Thymus (tissue), 14 donors: ENCODE measurements at places on chromosomes 1 and 21.
A peak's percentile ranks its signal among the peaks of the same experiment; 100 is the strongest.

- H3K4me3 ChIP-seq = no peak overlapping the region
- no peak overlapping the region for H3K27ac ChIP-seq
Measured at GRCh38 chr1:57232500-57232899, 191.4 kb downstream of the DAB1 start.

GRCh38 chr1:39936724-39937491 lies 18.0 kb upstream of the MFSD2A start:
- DNase-seq = no peak
- no peaks in the 10 kb centered on the region for H3K27me3 ChIP-seq
- H3K27ac ChIP-seq = no peak overlapping the region
- H3K4me1 ChIP-seq = peaks cover 8% of the 10 kb centered on the region
- no peaks in the 10 kb centered on the region for H3K36me3 ChIP-seq

DNA sequence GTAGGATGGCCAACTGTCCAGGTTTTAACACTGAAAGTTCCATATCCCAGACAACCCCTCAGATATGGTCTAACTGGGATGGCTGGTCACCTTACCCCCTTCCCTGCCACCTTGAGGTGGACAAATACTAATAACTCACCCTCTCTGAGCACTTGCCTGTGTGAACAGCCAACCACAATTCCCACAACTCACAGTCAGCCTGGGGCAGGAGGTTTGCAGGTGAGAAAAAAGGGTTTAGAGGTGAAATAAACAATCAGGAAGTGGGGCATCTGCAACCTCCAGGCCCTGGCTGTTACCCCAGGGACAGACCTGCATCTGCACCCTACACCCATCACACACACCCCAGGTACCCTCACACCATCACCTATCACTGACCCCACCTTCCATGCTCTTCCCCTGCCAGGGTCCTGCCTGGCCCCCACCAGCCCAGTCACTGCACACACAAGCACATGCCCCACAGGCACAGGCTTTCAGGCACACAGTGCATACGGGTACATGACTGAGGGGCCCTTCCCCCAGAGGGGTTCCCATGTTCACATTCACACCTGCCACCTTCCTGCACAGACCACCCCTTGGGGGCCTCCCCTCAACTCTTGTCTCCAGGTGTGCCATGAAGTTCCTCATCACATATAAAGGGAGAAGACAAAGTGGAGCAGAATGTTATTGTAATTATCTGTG lies 679.5 kb downstream of the MATN1 start:
- no peaks in the 10 kb centered on the region for H3K4me1 ChIP-seq
- no peaks in the 10 kb centered on the region for H3K36me3 ChIP-seq
- H3K27ac ChIP-seq = no peak overlapping the region
- H3K27me3 ChIP-seq = no peaks in the 10 kb centered on the region

DNA sequence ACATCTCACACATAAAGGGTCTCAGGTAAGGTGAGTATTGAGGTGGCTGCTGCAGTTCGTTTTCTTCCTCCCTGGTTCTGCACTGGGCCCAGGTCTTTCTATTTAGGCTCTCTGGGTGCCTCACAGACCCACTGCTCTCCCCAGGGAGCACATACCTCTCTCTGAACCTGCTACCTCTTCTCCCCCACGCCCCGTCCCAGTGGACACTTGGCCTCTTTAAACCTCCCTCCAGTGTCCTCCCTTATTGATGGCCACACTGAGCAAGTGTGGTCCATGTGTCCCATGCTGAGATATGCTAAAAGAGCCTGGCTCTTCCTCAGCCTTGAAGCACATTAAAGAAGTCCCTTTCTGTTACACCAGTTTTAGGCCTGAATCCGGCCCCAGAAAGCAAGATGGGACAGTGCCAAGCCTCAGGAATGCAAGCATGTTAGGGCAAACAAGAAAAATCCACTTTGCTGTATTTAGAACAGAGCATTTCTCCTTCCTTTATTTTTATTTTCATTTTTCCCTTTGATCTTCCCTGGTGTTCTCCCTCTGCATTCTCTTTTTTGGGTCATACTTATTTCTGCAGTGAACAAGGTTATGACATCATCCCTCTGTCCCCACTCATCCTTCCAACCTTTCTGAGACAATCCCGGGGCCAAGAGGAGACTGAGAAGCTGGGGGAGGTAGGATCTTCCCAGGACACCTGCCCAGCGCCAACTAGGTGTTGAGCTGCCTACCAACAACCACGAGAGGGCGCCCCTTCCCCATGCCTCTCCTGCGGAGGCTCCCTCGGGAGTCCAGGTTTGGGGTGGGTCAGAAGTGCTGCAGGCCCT lies 5.0 kb upstream of the CHI3L2 start:
- peaks cover 69% of the 10 kb centered on the region for H3K4me1 ChIP-seq
- peak; percentile 86 for DNase-seq
- no peaks in the 10 kb centered on the region for H3K36me3 ChIP-seq
- no peaks in the 10 kb centered on the region for H3K27me3 ChIP-seq
- H3K27ac ChIP-seq = peak overlapping the region; percentile 89
- peak overlapping the region; percentile 33 for H3K4me3 ChIP-seq

DNA sequence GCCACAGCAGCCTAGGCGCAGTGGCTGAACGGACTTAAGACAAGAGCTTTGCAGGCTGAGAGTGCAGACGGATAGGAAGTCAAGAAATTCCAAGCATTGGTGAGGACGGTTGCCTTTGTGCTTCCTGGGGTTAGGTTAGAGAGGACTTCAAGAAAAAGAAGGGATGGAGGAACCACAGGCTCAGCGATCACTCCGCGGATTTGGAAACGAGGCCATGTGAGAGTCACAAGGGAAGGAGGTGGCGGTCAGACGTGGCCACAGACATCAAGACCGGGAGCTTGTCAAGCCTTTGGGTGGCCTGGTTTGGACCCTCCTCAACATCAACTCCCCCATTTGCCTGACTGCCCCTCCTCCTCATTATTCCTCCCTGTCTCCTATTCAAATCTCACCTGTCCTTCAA lies 62.3 kb downstream of the NID1 start:
- H3K4me1 ChIP-seq = no peaks in the 10 kb centered on the region
- no peak overlapping the region for H3K27ac ChIP-seq
- H3K4me3 ChIP-seq = no peak overlapping the region

DNA sequence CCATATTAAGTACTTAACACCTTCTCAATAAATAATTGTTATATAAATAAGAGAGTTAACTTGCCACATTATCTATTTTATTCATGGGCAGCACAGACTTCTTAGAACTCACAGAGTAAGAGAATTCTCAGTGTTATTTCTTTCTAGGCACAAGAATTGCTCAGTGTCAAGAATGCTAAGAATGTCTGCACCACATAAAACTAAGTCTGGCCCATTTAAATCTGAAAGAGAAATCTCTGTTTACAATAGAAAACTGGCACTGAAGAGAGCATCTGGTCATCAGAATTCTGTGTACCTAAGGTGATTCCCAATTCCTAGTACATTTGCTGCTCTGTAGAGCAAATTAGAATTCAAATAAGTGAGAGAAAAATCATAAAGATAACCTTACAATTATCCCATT lies 3.8 kb downstream of the OR10K2 start:
- H3K36me3 ChIP-seq = no peaks in the 10 kb centered on the region
- no peak for DNase-seq
- peaks cover 5% of the 10 kb centered on the region for H3K4me1 ChIP-seq
- H3K27ac ChIP-seq = no peak overlapping the region
- H3K4me3 ChIP-seq = no peak overlapping the region
